CD4-positive, alpha-beta memory T cell (primary cell): ENCODE measurements at places on chromosomes 5 and 9. TPM values are rescaled to one million over a fixed set of nuclear protein-coding genes. Genes with fewer than 3 reads are reported as not detected.

Gene C9
- polyA plus RNA-seq = not detected

Gene HINT1
- polyA plus RNA-seq = 559 TPM

GRCh38 chr5:10162468-10162867 is 87.2 kb downstream of the ATPSCKMT start:
- no peak overlapping the region for H3K27ac ChIP-seq
- H3K36me3 ChIP-seq = no peaks in the 10 kb centered on the region
- DNase-seq = no peak
- H3K4me1 ChIP-seq = no peaks in the 10 kb centered on the region

DNA sequence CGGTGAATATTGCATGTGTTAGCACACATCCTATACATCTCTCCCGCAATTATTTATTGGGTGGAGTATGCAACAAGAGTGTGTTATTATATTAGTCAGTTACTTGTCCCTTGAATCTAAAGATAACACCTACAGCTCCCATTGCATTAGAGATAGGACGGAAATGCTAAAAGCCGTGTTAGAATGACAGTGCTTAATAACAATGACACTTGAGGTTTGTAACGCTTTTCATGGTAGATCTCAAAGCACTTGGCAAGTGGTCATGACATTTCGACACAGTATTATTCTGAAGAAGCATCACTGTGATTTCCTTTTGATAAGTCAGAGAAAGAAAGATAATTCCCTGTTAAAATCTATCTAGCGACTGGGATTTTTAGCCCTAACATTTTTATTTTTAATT is 33.4 kb upstream of the TRIO start:
- no peaks in the 10 kb centered on the region for H3K4me1 ChIP-seq
- H3K4me3 ChIP-seq = no peak overlapping the region
- no peaks in the 10 kb centered on the region for H3K27me3 ChIP-seq
- DNase-seq = no peak

GRCh38 chr9:28234133-28234893 is 661.0 kb upstream of the C9orf72 start:
- H3K27me3 ChIP-seq = no peaks in the 10 kb centered on the region
- H3K4me1 ChIP-seq = no peaks in the 10 kb centered on the region
- no peak for DNase-seq
- no peaks in the 10 kb centered on the region for H3K36me3 ChIP-seq

DNA sequence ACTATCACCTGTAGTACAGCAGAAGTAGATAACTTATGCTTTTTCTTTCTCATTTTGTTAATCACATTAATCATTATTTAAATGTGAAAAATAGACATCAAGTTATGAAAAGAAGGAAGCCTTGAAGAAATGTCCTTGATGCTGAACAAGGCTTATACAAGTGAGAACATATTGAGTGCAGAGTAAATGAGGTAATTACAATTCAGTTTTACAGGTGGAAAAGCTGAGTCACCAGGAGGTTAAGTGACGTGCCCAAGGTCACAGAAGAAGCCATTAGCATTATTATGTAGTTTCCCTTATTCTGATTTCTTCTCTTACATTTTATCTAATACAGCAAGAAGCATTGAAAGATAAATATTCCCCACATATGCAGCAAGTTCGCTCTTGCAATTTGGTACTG is 998.5 kb upstream of the CDH6 start:
- H3K27me3 ChIP-seq = no peaks in the 10 kb centered on the region
- no peak overlapping the region for H3K4me3 ChIP-seq
- DNase-seq = no peak
- H3K4me1 ChIP-seq = no peaks in the 10 kb centered on the region
- no peaks in the 10 kb centered on the region for H3K36me3 ChIP-seq

DNA sequence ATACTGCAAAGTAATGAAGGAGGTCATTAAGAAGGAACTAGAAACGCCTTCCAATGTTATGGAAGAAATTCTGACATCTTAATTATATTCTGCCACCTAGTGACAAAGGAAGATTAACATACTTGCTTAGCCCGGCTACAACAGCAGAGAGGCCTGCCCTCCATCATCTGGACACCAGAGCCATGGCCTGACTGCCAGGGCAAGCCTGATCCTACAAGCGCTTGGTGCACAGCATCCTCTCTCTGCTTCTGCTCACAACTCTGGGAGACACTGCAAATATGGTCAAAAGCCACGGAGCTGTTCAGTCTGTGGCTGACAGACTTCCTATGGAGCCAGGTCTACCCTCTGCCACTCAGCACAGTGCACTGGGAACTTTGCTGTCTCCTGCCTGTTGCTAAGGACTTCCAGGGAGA is 87.3 kb upstream of the SLC44A1 start:
- no peaks in the 10 kb centered on the region for H3K27me3 ChIP-seq
- no peaks in the 10 kb centered on the region for H3K36me3 ChIP-seq
- peaks cover 10% of the 10 kb centered on the region for H3K4me1 ChIP-seq
- DNase-seq = peak; percentile 44

DNA sequence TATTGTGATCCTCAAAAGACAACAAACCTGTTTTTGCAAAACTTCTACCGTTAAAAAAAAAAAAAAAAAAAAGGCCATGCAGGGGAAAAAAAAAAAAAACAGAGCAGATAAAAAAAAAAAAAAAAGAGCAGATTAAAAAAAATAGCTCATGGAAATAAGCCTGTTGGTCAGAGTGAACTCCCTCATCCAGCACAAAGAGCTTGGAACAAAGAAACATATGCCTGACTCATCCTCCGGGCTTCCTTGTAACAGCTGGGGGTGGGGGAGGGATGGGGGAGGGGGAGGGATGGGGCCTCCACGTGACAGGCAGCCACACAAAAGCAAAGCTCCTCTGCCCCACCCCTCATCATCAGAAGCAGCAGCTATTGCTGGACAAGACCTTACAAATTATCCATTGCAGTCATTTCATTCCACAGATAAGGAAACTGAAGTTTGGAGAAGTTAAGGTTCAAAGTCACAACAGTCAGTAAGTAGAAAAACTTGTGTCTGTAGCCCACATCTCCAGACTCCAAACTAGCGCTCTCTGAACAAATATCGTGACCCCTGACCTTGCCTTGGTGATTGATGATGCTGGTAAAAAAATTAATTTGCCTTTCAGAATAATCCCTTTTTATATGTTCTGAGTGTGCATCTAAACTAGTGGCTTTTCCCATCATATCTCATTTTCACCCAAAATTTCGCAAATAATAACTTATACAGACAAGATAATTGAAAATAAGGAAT is 38.9 kb downstream of the SLC35D2 start:
- no peaks in the 10 kb centered on the region for H3K4me1 ChIP-seq
- H3K27me3 ChIP-seq = no peaks in the 10 kb centered on the region
- DNase-seq = no peak
- H3K4me3 ChIP-seq = no peak overlapping the region
- no peaks in the 10 kb centered on the region for H3K36me3 ChIP-seq
- H3K27ac ChIP-seq = no peak overlapping the region

GRCh38 chr9:10443181-10443867 is 169.5 kb downstream of the PTPRD start:
- no peak overlapping the region for H3K4me3 ChIP-seq
- DNase-seq = no peak
- H3K27ac ChIP-seq = no peak overlapping the region
- no peaks in the 10 kb centered on the region for H3K4me1 ChIP-seq
- H3K36me3 ChIP-seq = no peaks in the 10 kb centered on the region
- H3K27me3 ChIP-seq = no peaks in the 10 kb centered on the region
